NCI-H82 (cell line): ENCODE measurements at places on chromosomes 1 and 21.

DNA sequence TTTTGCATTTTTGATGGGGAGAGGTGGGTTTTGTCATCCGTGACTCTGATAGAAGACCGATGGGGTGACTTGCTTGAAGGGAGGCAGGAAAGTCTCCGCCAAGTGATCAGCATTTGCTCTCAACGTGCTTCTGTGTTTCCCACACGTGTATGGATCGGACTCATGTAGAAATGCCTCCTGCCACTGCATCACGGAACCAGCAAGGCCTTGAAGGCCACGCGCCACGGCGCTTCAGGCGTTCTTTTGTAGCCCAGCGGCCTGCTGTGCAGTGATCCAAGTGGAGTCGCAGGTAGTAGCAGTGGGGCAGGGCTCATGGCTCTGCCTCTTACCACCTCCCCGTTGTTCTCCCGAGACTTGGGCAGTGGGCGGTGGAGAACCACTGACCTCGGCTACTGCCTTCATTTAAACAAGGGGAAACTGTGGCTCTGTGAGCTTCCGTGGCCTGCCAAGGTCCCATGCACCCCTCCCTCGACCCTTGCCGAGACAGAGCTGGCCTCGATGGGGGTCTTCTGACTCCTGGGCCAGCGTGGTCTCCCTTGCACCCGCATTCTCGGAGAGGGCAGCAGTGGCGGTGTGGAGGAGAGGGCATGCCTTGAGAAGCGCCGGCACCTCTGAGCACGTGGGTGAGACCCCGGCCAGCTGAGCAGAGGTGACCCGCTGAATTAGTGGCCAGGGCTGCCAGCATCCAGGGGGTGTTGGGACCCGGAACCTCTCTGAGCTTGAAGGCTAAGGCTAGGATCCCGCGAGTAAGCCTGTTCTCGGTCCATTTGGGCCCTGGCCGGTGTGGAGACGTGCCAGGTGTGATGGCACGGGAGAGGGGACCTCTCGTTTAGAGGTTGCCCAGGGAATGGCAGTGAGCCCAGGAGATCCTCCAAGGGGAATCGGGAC lies 46.1 kb upstream of the ABCG1 start:
- DNase-seq, result no peak

GRCh38 chr1:24921938-24922662 lies 8.0 kb downstream of the RUNX3 start:
- no peak for DNase-seq

- DNase-seq, result no peak
Observed at GRCh38 chr1:246579818-246580217, 13.6 kb downstream of the CNST start.

- peak; percentile 91 for DNase-seq
Observed at GRCh38 chr1:245153081-245153551, 1.7 kb upstream of the KIF26B start.

DNA sequence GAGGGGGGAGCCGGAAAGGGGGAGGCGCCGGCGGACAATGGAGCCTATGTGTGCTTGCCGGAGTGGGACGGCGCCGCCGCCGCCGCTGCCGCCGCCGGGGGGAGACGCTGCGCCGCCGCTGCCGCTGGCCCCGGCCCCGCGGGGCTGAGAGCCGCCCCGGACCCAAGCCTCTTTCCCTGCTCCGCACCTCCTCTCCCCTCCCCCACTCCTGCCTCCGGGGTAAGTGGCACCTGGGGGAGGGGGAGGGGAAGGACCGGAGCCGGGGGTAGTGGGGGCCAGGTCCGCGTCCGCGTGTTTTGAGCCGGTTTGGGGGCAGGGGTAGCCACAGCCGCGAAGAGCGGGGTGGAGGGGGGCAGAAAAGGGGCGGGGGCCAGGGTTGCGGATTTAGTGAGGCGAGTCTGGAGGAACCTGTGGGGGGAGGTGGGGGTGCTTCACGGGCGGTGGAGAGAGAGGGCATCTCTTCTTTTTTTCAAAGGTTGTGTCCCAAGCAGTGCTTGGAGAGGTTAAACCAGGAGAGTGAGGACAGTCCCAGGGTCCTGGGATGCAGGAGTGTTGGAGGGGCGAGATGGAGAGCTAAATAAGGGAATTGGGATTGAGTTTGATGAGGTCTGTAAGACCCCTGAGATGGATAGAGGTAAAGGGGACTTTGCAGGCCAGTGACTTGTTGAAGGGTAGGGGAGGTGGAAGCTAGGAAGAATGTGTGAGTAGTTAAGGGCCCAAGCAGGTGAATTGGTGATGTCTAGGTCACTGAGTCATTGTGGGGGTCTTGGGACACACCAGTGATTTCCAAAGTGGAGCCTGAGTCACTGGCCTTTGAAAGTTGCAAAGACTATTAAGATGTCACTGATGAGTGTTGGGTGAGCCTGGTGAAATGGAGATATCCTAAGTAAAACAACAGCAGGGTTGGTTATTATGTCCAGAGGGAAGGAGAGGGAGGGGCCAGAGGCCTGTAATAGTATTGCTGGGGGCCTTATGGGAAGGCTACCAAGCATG lies 59.1 kb downstream of the BCL9 start:
- peak; percentile 71 for DNase-seq

DNA sequence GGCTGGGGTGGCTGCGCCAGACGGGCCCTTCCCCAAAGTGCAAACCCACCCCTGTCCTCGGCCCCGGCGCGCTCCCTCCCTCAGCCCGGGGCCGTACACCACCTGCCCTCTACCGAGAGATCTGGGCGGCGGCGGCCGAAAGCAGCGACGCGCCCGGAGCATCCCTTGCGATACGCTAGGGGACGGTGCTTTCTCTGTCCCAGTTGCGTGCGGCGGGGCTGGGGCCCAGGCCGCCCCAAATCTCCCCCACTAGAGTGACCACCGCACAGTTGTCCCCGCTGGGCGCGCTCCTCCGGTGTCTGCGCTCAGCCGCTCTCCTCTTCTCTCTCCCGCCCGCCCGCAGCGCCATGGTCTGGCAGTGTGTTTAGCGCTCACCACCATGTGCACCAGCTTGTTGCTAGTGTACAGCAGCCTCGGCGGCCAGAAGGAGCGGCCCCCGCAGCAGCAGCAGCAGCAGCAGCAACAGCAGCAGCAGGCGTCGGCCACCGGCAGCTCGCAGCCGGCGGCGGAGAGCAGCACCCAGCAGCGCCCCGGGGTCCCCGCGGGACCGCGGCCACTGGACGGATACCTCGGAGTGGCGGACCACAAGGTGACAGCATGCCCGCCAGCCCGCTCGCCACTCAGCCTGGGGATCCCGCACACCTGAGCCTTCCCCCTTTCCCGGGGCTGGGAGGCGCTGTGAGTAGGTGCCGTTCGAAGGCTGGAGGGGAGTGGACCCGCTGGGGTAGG lies 1.0 kb downstream of the ST6GALNAC5 start:
- peak; percentile 82 for DNase-seq

- no peak for DNase-seq
Observed at GRCh38 chr21:42248783-42249597, 30.1 kb downstream of the ABCG1 start.

DNA sequence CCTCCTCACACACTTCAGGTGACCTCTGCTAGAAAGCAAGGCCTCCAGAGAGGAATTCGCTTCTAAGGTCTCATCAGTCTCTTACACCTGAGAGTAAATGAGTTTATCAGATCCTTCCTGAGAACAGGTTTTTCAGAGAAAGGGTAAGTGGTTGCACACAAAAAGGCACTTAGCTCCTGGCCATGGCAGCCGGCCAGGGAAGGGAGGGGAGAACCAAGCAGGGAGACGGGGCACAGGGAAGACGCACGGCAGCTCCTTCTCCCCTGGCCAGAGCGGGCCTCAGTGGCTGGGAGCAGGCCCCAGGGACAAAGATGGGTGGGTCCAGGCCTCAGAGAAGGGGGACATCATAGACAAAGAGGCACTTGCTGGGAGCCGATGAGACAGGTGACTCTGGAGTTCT lies 3.6 kb upstream of the TNNT2 start:
- no peak for DNase-seq

DNA sequence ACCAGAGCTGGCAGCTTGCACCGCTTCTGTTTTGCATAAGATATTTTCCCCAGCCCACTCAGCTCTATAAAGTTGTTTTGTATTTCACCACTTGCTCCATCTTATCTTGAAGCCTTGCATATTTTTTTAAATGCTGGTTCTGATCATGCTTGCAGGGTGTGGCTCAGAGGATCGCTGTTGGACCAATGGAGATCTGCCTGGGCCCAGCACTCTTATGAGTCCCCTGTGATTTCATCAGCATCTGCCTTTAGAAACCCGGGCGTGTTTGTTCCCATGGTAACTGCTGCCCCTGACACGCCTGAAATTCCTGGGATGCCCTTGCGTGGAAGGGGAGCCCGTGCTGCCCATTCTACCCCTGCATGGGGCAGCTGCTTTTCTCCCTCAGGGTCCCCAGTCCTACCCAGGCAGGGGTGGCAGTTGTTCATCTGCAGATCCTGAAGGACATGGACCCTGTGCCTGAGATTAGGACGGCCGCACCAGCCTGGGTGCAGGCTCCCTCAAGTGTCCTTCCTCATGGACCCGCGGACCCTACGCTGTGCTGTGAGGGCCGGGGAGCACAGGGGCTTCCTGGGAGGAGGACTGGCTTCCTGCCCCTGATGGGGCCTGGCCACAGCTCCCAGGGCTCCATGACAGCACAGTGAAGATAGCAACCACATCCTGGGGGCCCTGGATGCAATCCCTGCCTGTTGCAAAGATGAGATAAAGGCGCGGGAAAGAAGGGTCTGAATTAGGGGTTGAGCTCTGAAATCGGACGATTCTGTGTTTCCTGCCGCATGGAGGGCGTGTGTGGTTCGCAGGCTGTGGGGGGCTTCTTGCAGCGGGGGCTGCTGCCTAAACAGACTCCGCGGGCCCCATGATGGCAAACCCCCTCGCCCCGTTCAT lies 226.5 kb downstream of the SDCCAG8 start:
- DNase-seq, result peak; percentile 46

DNA sequence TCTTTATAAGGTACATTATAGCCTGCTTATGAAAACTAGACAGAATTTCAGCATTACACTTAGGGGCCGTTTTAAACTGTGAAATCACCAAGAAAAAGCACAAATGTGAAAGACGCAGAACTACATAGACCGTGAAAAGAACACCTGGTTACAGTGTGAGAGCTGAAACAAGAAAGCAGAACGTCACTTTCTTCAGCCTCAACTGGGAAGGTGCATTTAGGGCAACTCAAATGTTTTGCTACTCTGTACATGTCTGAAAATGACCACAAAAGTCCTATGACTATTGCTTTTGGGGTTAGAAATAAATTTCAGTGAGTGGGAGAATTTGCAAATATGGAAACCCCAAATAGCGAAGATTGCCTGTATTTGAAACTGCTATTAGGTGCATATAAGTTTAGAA lies 268.7 kb downstream of the OLFM3 start:
- no peak for DNase-seq

GRCh38 chr1:226784081-226785049 lies 45.3 kb upstream of the ITPKB start:
- DNase-seq, result no peak

DNA sequence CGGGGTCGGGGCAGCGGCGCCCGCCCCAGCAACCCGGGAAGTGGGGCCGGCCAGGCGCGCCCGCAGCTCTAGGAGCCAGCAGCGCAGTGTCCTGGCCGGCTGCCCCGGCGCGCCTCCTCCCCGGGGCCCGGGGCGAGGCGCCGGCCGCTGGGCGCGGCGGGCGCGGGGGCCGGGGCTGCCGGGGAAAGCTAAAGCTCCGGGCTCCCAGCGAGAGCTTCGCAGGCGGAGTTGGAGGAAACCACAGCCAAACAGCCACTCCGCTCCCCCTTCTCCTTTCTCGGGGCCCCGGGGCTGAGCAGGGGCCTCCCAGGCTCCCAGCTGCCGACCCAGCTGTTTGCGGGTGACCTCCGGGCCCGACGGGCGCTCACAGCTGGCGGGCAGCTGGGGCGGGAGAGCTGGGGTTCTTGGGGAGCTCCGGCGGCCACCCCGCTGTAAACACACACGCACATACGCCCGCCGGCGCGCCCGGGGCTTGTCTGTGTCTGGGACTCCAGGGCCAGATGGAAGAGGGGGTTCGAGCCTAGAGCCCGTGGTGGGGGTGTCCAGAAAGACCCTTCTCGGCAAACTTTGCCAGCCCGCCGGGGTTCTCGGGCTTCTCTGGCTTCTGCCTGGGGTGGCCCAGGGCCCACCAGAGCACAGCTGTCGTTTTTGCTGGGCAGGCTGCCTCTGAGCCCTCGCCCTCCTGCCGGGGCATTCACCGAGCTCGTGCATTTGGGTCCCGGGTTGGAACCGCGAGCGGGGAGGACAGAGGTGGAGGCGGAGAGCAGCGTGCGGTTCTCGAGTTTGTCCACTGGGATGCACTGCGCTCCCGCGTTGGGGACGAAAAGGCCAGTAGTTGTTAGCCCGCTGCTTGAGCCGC lies 1.5 kb downstream of the AJAP1 start:
- peak; percentile 81 for DNase-seq

DNA sequence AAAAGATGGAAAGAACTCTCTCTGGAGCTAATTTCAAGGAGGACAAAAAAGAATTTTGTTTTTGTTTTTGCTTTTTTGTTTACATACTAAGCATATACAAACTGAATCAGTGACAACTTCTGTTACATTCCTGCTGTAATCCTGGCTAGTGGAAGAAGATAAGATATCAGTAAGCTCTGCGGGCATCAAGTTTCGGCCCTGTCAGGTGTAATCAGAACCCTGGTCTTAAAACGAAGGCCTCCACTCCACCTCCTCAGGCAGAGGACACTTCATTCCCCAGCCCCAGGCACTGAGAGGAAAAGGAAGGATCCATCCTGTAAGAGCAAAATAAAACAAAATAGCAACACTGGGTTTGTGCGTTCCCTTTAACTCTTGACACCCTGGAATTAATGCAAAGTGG lies 88.9 kb upstream of the ARHGAP29 start:
- no peak for DNase-seq

- no peak for DNase-seq
Observed at GRCh38 chr1:42319871-42320484, 15.1 kb downstream of the FOXJ3 start.

- DNase-seq, result no peak
Observed at GRCh38 chr21:17540530-17540929, 27.7 kb downstream of the CXADR start.

DNA sequence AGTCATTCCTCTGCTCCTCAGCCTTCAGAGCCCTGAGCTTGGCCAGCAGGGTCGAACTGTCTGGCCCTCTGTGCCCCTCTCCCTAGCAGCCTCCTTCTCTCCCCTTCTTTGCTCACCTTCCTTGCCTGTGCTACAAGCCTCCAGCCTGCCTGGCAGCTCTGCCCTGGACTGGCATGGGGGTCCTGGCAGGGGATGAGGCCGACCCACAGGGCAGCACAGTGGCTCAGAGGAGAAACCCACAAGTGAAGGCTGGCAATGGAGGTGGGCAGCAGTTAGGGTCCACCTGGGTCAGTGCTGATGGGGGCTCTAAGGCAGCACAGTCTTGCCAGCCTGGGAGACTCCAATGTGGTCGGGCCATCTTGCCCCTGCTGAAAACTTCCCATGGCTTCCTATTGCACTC lies 274.2 kb downstream of the GRIK3 start:
- DNase-seq, result no peak

GRCh38 chr1:31700468-31701090 lies 3.2 kb downstream of the COL16A1 start:
- DNase-seq, result peak; percentile 61

- DNase-seq, result no peak
Observed at GRCh38 chr1:56330391-56331026, 248.9 kb downstream of the PLPP3 start.

GRCh38 chr1:17594026-17594425 lies 54.5 kb downstream of the ARHGEF10L start:
- no peak for DNase-seq
